ENCODE measurements at places on chromosomes 4 and X. TPM values are rescaled to one million over a fixed set of nuclear protein-coding genes. Genes with fewer than 3 reads are reported as not detected.

Gene PRSS48
- total RNA-seq, result not detected

Gene IL9R
- not detected for total RNA-seq

Gene RHOXF2B
- not detected for total RNA-seq

DNA sequence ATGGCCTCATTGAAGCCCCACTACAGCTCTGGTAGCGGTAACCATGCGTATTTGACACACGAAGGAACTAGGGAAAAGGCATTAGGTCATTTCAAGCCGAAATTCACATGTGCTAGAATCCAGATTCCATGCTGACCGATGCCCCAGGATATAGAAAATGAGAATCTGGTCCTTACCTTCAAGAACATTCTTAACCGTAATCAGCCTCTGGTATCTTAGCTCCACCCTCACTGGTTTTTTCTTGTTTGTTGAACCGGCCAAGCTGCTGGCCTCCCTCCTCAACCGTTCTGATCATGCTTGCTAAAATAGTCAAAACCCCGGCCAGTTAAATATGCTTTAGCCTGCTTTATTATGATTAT lies 876 bp downstream of the HPRT1 start:
- peaks cover 9% of the 10 kb centered on the region for H3K4me1 ChIP-seq
- peak overlapping the region; percentile 80 for H3K4me3 ChIP-seq
- H3K27me3 ChIP-seq, result no peaks in the 10 kb centered on the region

Gene P2RY8
- total RNA-seq, result not detected

Gene KLHL13
- total RNA-seq, result 0.45 TPM

- peaks cover 9% of the 10 kb centered on the region for H3K4me1 ChIP-seq
- no peak overlapping the region for H3K4me3 ChIP-seq
- no peak overlapping the region for H3K27ac ChIP-seq
- H3K36me3 ChIP-seq, result peaks cover 5% of the 10 kb centered on the region
- no peak for DNase-seq
- H3K27me3 ChIP-seq, result no peaks in the 10 kb centered on the region
These were observed 71.0 kb upstream of the BMP2K start for GRCh38 chr4:78704981-78705683.

Gene MTMR1
- 23.6 TPM for total RNA-seq

- H3K36me3 ChIP-seq, result peaks cover 3% of the 10 kb centered on the region
- no peak overlapping the region for H3K4me3 ChIP-seq
These were observed 110.7 kb downstream of the ABCB7 start for GRCh38 chrX:75045369-75045768.

GRCh38 chr4:24089851-24090534 lies 200.1 kb upstream of the PPARGC1A start:
- peak overlapping the region; percentile 53 for H3K4me3 ChIP-seq
- H3K27me3 ChIP-seq, result no peaks in the 10 kb centered on the region
- H3K36me3 ChIP-seq, result no peaks in the 10 kb centered on the region
- DNase-seq, result no peak
- peaks cover 20% of the 10 kb centered on the region for H3K4me1 ChIP-seq

- no peak overlapping the region for H3K4me3 ChIP-seq
- no peak for DNase-seq
- H3K36me3 ChIP-seq, result peaks cover 1% of the 10 kb centered on the region
- H3K27me3 ChIP-seq, result no peaks in the 10 kb centered on the region
- no peak overlapping the region for H3K27ac ChIP-seq
These were observed 407.9 kb downstream of the IL15 start for GRCh38 chr4:142044271-142044670.

Gene GPR119
- not detected for total RNA-seq

- peaks cover 10% of the 10 kb centered on the region for H3K4me1 ChIP-seq
- peaks cover 4% of the 10 kb centered on the region for H3K36me3 ChIP-seq
- peaks cover 48% of the 10 kb centered on the region for H3K27me3 ChIP-seq
- no peak overlapping the region for H3K4me3 ChIP-seq
These were observed 3.5 kb upstream of the HTR2C start for GRCh38 chrX:114580336-114580735.

GRCh38 chrX:12488220-12488619 lies 303.0 kb upstream of the PRPS2 start:
- H3K4me3 ChIP-seq, result no peak overlapping the region
- no peaks in the 10 kb centered on the region for H3K36me3 ChIP-seq
- no peaks in the 10 kb centered on the region for H3K27me3 ChIP-seq
- DNase-seq, result no peak
- no peaks in the 10 kb centered on the region for H3K4me1 ChIP-seq
- H3K27ac ChIP-seq, result no peak overlapping the region

Gene BMPR1B
- total RNA-seq, result 7.8 TPM

Gene TENM3
- total RNA-seq, result 87.6 TPM

- H3K4me1 ChIP-seq, result no peaks in the 10 kb centered on the region
- no peak for DNase-seq
- no peaks in the 10 kb centered on the region for H3K27me3 ChIP-seq
- H3K4me3 ChIP-seq, result no peak overlapping the region
These were observed 48.3 kb upstream of the NAP1L2 start for GRCh38 chrX:73262991-73263390.

Gene TMSB4X
- 3,180 TPM for total RNA-seq

DNA sequence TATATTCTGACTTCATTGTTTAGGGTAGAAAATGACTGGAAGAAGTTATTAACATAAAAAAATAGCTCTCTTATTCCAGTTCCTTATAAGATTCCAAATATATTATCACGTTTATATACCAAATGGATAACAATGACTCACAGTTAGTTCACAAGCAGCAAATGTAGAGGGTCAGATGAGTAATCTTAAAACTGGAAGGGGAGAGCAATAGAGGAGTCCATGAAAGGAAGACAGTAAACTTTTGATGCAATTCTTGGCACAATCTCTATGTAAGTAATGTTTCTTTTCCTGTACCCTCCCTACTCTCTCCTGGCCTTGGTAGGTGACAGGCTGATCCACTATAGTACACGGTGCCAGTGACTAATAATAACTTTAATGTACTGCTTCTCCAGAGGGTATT lies 259.0 kb upstream of the TRPC5 start:
- H3K27me3 ChIP-seq, result no peaks in the 10 kb centered on the region
- H3K4me1 ChIP-seq, result peaks cover 4% of the 10 kb centered on the region
- no peaks in the 10 kb centered on the region for H3K36me3 ChIP-seq

Gene UCP1
- total RNA-seq, result not detected

- peaks cover 2% of the 10 kb centered on the region for H3K27me3 ChIP-seq
- no peaks in the 10 kb centered on the region for H3K4me1 ChIP-seq
- DNase-seq, result no peak
- H3K36me3 ChIP-seq, result no peaks in the 10 kb centered on the region
- H3K4me3 ChIP-seq, result no peak overlapping the region
These were observed 32.9 kb upstream of the PGM2 start for GRCh38 chr4:37793562-37793961.

Gene GPR82
- not detected for total RNA-seq

GRCh38 chr4:185079271-185079905 lies 61.1 kb downstream of the HELT start:
- H3K36me3 ChIP-seq, result no peaks in the 10 kb centered on the region
- H3K4me1 ChIP-seq, result no peaks in the 10 kb centered on the region
- H3K27ac ChIP-seq, result no peak overlapping the region
- no peak for DNase-seq

Gene CYLC1
- total RNA-seq, result not detected

GRCh38 chr4:40769266-40769665 lies 19.5 kb downstream of the NSUN7 start:
- peaks cover 7% of the 10 kb centered on the region for H3K4me1 ChIP-seq
- H3K27me3 ChIP-seq, result no peaks in the 10 kb centered on the region
- no peak overlapping the region for H3K27ac ChIP-seq
- no peak for DNase-seq

Gene MGAT4D
- total RNA-seq, result not detected

GRCh38 chr4:4182835-4183568 lies 43.7 kb downstream of the OTOP1 start:
- H3K4me1 ChIP-seq, result no peaks in the 10 kb centered on the region
- no peak overlapping the region for H3K4me3 ChIP-seq
- no peak overlapping the region for H3K27ac ChIP-seq

Gene GASK1B
- total RNA-seq, result 37.6 TPM

DNA sequence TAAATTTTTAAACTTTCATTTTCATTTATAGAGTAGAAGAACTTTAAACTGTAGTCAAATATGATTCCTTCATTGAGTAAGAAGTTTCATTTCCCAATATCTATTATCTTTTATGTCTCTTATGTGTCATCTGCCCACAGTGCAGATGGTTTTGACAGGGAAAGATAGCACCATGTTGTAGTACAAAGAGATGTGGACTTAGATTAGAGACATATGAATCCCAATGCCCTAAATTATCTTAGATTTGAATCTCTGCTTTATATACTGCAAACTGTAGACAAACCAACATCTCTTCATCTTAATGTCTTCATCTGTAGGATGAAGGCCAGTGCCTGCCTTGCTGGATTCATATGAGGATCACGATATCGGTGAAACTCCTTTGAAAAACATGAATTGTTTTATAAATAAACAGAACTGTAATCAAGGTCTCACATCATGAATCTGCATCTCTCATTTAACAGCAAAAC lies 217.5 kb downstream of the BANK1 start:
- no peak for DNase-seq
- H3K4me1 ChIP-seq, result peaks cover 18% of the 10 kb centered on the region
- H3K27me3 ChIP-seq, result no peaks in the 10 kb centered on the region
- no peaks in the 10 kb centered on the region for H3K36me3 ChIP-seq

GRCh38 chr4:141851246-141851891 lies 215.0 kb downstream of the IL15 start:
- peaks cover 11% of the 10 kb centered on the region for H3K27me3 ChIP-seq
- peaks cover 10% of the 10 kb centered on the region for H3K4me1 ChIP-seq
- no peak overlapping the region for H3K4me3 ChIP-seq
- no peak overlapping the region for H3K27ac ChIP-seq
- DNase-seq, result no peak
- H3K36me3 ChIP-seq, result peaks cover 2% of the 10 kb centered on the region

DNA sequence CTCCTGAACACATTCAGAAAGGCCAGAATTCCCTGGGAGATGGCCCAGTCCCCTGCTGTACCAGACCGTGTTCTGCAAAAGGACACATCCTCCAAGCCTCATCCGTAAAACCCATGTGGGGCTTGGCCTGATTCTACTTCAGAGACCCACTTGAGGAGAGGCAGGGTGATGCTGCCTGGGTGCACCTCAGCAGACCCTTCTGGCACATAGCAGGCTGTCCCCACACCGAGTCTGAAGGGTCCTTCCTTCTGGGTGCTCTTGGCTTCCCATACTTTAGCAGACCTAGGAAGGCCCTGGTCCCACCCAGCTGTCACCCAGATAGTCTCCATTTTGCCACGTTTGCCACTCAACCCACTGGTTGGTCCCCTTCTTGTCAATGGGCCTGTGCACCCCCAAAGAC lies 270.1 kb upstream of the AGTR2 start:
- no peak for DNase-seq
- no peak overlapping the region for H3K27ac ChIP-seq
- no peak overlapping the region for H3K4me3 ChIP-seq

DNA sequence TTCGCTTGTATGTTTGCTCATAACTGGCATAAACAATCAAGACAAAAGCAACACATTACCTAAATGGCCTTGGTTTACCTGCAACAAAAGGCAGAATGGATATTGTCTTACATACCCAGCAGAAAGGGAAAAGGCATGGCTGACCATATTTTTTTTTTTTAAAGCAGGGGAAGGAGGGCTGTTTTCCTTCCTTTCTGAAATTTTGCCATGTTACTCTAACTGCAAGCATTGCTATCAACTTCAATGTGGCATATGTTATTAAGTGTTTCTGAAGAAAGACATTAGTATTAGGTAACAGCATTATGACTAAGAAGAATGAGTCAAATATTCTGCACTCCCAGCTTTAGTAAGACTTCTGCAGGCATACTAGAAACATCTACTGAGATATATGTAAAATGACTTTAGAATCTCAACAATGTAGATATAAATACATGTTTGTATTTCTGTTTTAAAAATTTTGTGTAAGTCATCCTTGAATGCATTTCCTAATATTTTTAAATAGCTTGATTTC lies 512.6 kb upstream of the FAM241A start:
- no peak overlapping the region for H3K27ac ChIP-seq
- peaks cover 6% of the 10 kb centered on the region for H3K4me1 ChIP-seq
- no peak overlapping the region for H3K4me3 ChIP-seq
- peaks cover 38% of the 10 kb centered on the region for H3K27me3 ChIP-seq

DNA sequence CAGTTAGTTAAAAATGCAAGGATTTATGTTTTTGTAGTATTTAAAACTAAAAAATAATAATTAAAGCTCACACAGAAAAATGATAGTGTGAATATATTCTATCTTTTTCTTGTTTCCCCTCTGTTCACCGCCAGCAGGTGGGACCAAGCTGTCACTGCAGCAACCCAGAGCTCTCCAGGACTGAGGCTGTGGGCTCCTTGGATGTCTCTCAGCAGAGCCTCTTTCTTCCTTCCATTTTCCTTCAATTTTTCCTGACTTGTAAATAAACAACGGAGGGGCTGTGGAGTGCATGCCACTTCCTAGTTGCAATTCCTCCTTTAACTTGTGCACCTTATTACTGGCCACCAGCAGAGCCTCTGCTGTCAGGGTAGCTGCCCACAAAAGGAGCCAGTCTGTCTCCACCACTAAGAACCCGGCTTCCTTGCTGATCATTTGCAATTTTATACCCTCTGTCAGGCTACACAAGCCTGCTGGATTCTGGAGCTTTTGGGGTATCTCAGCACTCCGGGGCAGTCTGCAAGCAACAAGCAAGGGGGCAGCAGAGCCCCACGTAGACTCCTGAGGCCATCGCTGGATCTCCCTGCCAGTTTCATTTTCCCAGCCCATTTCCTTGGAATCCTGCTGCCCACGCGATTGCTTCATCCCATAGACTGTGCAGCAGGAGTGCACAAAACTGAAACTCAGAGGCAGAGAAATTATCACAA lies 1467.4 kb downstream of the C4orf33 start:
- no peaks in the 10 kb centered on the region for H3K36me3 ChIP-seq
- peaks cover 2% of the 10 kb centered on the region for H3K27me3 ChIP-seq
- H3K4me3 ChIP-seq, result peak overlapping the region; percentile 45
- H3K27ac ChIP-seq, result no peak overlapping the region
- no peak for DNase-seq

DNA sequence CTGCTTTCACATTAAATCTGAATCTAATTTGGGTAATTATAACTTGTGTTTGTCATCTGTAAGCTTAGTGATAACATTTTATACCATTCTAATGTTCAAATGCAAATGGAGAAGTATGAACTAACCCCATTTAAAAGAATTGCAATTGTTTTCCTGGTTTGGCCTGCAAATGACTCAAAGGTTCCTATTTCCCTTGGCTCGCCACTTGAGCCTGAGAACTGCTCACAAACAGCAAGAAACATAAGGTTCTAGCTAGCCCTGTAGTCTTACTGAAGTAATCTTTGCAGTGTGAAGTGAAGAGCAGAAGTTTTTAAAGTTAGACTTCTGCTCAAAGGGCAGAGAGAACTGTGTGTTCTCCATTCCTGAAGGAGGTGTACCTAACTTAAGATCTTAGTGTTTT lies 27.2 kb downstream of the UPRT start:
- no peak overlapping the region for H3K4me3 ChIP-seq
- H3K27ac ChIP-seq, result peak overlapping the region; percentile 79
- peaks cover 2% of the 10 kb centered on the region for H3K36me3 ChIP-seq
- peaks cover 43% of the 10 kb centered on the region for H3K4me1 ChIP-seq

GRCh38 chr4:71453531-71453930 lies 114.7 kb downstream of the SLC4A4 start:
- no peaks in the 10 kb centered on the region for H3K27me3 ChIP-seq
- H3K4me1 ChIP-seq, result peaks cover 39% of the 10 kb centered on the region
- no peak overlapping the region for H3K4me3 ChIP-seq
- H3K27ac ChIP-seq, result no peak overlapping the region
- peaks cover 3% of the 10 kb centered on the region for H3K36me3 ChIP-seq
- no peak for DNase-seq
